ENCODE measurements at places on chromosomes 6 and 20.
A peak's percentile ranks its signal among the peaks of the same experiment; 100 is the strongest.

DNA sequence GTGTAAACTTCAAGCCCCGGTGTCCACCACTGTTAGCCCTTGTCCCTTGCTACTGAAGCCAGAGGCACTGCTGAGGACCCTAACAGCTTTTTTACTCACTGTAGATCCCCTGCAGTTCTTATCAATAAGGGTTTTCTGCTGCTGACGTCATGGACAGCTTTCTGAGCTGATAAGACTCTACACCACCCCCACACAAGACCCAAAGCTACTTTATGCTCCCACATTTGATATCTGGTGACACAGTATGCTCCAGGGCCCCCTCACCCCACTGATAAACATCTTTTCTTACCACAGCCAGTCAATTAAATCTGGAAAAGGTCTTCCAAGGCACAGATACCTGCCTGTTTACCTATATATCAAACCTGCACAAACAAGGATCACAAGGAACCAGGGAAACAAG, 65.3 kb downstream of the NUS1 start:
- DNase-seq = no peak

DNA sequence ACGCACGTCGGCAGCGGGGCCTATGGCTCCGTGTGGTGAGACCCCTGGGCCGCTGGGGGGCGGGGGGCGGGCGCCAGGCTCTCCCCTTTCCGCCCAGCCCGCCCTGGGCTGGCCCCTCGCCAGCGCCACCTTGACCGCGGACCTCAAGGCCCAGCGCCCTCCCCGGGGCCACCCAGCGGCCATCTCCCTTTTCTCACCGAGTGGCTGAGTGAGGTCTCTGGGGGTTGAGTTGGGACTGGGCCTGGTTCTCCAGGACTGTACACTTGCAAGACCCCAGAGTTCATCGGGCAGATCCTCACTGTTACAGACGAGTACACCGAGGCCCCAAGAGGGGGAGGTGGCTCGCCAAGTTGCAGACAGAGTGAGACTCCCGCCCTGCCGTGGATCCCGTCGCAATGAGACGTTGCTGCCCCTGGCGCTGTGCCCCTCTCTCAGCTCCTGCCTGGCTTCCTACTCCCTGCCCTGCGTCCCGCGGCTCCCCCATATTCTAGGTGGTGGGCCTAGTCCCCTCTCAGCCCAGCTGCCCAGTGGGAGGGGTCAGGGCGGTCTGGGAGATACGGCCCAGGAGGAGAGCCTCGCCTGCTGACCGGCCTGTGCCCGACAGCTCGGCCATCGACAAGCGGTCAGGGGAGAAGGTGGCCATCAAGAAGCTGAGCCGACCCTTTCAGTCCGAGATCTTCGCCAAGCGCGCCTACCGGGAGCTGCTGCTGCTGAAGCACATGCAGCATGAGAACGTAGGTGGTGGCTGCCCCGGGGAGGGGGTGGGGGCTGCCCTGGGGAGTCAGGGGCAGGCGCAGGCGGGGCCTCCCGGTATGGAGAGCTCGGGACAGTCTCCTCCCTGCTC, 576 bp downstream of the MAPK13 start:
- no peak for DNase-seq

- DNase-seq = no peak
These were observed 24.5 kb upstream of the COL19A1 start for GRCh38 chr6:69841862-69842261.

- no peak for DNase-seq
These were observed 203.4 kb downstream of the PTPRT start for GRCh38 chr20:42986143-42986773.

DNA sequence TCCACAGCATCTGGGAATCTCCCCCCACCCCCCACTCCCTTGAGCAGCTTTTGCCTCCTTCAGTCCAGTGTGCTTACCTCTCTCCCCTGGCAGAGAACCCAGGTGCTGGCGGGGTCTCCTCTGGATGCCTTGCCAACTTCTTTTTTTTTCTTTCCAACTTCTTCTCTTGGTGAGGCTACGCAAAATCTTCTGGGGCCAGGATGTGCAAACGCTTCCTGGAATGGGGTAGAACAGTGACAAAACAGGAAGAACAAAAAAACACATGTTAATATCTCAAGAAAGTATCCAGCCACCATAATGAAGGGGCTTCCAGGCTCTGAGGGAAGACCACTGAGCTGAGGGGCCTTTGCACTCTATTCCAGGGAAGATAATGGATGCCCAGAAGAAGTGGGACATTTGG, 53.9 kb upstream of the DDR1 start:
- DNase-seq = no peak

DNA sequence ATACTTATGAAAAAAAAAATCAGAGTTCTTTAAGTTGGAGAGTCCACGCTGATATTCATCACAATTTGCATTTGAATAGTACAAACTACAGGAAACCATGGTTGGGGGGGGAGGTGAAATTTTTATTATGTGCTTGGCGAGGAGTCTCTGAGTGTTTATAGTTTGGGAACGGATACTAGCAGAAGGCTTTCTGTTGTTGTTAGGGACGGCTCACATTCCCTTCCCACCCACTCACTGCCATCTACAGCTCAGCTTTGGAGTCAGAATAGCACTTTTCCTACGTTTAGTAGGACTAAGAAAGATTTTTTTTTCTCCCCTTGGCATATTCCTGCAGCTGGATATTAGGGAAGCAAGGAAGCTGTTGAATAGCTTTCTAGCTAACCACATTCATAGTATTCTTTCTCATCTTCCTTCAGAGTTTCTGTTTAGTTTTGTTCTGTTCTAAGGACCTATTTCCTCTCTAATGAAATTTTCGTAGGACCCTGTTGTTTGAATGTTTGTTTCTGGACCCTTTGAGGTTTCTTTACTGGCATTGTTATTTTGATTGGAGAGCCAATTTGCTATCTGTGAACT, 235.1 kb upstream of the ZNF217 start:
- peak; percentile 62 for DNase-seq

- no peak for DNase-seq
These were observed 26.8 kb downstream of the HS3ST5 start for GRCh38 chr6:114315831-114316595.

GRCh38 chr6:106014955-106015354, 71.2 kb upstream of the PRDM1 start:
- no peak for DNase-seq

Measured in T1000 (cell line).